Stimulated activated CD8-positive, alpha-beta memory T cell treated with anti-CD3 and anti-CD28 coated beads, Interleukin-4, amount 100 ng/mL, for 1 hour (primary cell): ENCODE measurements at places on chromosomes 2 and 18.

DNA sequence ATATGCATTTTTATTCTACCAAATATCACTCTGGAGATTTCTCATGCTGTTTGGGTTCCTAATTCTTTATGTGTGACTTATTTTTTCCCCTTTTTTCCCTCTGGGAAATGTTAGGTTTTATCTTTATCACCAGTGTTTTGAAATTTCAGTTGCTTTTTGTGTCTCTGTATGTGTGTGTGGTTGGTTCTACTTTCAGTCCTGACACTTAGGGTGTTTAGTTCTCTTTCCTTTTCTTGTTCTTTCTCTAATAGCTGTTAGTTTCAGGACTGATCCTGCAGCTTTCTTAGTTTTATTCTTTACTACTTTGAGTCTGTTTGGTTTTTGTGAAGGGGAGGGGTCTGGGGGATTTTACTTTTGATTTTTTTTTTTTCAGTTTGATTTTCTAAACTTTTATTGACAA is 23.1 kb downstream of the PPM1B start:
- no peak for DNase-seq

GRCh38 chr2:235669983-235670962 is 176.4 kb downstream of the AGAP1 start:
- no peak for DNase-seq

GRCh38 chr2:173874003-173874893 is 90.9 kb downstream of the SP3 start:
- DNase-seq = no peak

GRCh38 chr2:217407362-217407761 is 547.5 kb upstream of the TNP1 start:
- DNase-seq = no peak

DNA sequence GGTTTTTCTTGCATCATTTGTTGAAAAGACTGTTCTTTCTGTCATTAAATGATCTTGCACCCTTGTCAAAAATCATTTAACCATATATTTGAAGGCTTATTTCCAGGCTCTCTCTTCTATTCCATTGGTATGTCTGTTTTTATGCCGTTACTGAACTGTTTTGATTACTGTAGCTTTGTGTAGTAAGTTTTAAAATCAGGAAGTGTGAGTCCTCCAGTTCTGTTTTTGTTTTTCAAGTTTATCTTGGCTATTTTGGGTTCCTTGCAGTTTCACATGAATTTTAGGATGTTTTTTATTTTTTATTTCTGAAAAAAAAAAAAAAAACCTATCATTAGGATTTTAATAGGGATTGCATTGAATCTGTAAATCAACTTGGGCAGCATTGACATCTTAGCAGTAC is 39.0 kb downstream of the SLC39A10 start:
- DNase-seq = no peak

GRCh38 chr2:70670626-70671025 is 97.4 kb downstream of the ADD2 start:
- no peak for DNase-seq

DNA sequence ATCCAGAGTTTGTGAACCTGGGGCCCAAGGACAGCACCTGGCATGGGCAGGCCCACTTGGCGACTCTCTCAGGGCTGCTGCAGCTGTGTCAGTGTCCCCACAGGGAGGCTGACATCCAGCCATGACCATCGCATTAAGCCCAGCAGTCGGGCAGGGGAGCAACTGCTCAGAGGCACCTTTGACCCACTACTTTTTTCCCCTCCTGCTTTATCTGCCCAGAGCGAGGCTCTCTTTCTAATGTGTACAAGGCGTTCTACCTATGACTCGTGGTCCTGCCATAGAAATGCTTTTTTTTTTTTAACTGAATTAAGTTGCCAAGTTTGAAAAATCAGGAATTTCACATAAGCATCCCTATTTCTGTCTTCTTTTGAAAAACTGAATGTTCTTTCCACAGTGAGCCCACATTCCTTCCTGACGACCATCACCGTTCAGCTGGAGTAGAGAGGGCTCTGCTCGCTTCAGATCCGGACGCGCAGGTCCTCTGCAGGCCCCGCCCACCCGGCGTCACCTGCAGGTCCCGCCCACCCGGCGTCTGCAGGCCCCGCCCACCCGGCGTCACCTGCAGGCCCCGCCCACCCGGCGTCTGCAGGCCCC is 403 bp upstream of the CLUL1 start:
- DNase-seq = no peak

DNA sequence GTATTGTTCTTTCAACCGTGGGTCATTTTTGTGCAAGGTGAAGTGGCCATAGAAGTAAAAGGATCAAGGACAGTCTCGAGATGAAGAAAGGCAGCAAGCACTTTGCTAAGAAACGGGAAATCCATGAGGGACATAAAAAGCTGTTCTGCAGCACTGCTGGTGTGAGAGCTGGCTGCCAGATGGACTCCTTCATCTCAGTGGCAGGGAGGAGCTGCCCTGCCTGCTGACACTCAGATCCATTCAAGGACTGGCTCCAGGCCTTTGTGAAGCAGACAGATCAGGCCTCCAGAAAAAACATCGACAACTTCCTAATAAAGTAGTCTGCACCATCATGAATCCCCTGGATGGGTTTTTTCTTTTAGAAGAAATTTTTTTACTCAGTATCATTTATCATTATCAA is 29.5 kb downstream of the RMC1 start:
- no peak for DNase-seq
